ENCODE measurements at places on chromosomes 13 and 19.

DNA sequence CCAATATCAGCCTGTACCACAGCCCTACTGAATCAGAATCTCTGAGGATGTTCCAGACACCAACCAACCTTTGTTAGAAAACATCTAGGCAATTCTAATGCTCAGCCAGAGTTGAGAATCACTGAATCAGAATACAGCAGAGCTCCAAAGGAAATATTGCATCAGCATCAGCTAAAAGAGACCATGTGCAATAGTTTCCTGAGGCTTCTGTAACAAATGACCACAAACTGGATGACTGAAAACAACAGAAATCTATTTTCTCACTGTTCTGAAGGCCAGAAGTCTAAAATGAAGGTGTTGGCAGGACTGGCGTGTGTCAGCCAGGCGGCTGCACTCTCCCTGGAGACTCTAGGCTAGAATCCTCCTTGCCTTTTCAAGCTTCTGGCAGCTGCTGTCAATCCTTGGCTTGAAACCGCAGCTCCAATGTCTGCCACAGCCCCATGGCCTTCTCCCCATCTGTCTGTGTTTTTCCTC lies 1.2 kb upstream of the DCT start:
- no peak for DNase-seq

GRCh38 chr13:72808917-72809500 lies 27.1 kb downstream of the PIBF1 start:
- DNase-seq, result peak; percentile 49

- peak; percentile 70 for DNase-seq
Measured at GRCh38 chr19:38685666-38686529, 38.4 kb downstream of the ACTN4 start.

DNA sequence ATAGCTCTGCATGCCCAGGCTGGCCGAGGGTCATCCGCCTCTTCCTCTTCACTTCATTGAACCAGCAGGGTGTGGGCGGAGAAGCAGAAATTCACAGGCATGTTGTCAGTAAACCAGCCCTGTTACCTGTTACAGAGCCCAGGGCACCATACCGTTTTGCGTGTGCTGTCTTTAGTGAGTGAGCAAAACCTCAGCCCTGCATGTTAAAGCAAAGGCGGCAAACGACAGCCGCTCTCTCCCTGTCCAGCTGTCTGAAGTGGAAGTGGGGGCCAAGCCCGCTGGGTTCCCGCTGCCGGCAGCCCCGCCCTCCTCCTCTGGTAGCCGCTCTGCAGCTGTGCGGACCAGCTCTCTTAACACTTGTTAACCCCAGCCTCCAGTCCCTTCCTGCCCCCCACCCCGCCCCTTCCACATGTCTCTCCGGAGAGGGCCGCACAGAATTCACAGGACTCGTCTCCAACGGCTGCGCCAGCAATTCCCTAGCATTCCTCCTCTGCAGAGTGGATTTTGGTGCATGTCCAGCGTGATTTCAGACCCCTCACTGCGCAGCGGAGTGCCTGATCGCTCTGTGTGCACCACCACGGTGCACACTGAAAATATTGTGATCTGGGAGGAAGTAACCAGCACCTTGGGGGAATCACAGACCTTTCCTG lies 12.7 kb downstream of the KLHL26 start:
- peak; percentile 69 for DNase-seq

DNA sequence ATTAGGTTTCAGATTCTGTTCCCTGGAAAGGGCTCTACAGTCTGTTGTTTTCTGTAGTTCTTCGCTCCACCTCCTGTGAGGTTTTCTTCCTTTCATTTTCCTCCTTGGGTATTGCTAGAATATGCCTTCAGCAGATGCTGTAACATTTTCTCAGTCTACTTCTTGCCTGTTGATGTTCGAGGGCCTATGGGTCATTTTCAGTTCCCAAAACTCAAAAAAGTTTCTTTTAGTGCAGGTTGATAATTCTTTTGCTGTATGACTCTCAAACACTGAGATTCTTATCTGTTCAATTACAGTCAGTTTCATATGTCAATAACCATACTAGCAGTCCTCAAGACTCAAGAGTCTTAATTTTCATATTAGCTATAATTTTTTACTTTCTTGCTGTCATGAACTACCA lies 268.3 kb downstream of the RFC3 start:
- DNase-seq, result no peak

DNA sequence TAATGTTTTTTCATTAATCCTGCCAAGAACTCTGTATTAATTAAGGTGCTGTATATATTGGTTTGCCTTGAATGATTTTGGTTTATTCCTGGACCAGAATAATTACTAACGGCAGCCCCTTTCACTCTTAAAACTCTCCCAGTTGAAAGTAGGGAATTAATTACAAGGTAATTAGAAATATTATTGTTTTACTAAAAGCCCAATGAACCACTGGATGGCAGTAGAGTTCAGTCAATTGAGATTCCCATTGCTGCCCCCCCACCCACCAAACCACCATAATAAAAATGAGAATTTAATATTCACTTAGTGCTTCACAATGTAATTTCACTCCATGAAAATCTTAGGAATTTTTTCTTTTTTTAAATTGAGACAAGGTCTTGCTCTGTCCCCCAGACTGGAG lies 13.7 kb downstream of the WBP4 start:
- peak; percentile 72 for DNase-seq

GRCh38 chr13:94717916-94718315 lies 5.6 kb upstream of the SOX21 start:
- DNase-seq, result no peak

DNA sequence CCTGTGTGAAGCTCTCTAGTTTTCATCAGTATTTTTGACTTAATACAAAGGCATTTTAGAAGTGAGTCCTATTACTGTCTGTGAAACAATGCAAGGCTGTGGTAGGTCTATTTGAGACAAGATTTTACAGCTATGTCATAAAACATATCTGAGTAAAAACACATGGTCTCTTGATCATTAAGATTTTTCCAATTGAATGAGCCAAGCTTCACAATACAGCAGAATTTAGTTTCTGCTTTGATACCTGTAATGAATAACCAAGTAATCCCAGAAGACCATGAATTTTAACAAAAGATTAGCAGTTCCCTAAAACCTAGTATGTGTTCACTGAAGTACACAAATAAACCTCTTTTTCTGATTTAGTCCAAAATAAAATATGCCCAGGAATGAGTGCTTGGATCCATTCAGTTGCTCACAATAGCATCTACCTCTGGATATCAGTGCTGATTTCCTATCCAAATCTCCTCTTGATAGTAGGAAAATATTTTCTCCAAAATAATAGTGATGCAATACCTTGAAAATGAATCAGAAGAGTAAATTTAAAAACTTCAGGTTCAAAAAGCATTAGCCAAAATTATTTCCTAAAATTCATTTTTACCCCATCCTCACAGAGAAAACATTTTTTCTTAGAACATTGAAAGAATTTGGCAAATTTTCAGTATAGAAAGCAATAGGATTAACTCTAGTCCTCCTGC lies 533.5 kb upstream of the SGCG start:
- DNase-seq, result no peak

- DNase-seq, result no peak
Measured at GRCh38 chr13:109783447-109783814, 3.0 kb downstream of the IRS2 start.

- no peak for DNase-seq
Measured at GRCh38 chr13:54841682-54842081, 1813.1 kb downstream of the OLFM4 start.

DNA sequence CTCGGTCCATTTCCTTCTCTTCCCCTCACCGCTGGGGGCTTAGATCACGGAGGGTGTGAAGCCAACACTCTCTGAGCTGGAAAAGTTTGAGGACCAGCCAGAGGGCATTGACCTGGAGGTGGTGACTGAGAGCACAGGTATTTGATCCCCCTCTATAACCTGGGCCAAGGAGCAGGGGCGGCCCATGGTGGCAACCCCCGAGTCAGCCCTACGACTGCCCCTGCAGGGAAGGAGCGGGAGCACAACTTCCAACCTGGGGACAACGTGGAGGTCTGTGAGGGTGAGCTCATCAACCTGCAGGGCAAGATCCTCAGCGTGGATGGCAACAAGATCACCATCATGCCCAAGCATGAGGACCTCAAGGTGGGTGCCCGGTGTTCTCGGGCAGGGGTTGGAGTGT lies 11.6 kb upstream of the TIMM50 start:
- no peak for DNase-seq

DNA sequence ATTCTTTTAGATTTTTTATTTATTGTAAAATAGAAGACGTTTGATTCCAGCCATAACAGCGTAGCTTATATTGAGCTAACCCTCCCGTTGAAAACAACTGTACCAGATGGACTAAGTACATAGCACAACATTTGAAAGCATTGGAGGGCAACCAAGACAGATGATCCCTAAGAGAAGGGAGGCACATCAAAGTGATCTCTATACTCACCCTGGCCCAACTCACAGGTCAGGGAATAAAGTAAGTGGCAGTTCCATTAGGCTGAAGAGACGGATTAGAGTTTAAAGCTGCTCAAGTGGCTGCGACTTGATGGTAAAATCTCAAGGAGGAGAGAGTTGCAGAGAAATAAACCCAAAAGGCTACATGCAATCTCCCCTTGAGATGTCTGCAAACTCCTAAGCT lies 65.1 kb upstream of the ITM2B start:
- no peak for DNase-seq

DNA sequence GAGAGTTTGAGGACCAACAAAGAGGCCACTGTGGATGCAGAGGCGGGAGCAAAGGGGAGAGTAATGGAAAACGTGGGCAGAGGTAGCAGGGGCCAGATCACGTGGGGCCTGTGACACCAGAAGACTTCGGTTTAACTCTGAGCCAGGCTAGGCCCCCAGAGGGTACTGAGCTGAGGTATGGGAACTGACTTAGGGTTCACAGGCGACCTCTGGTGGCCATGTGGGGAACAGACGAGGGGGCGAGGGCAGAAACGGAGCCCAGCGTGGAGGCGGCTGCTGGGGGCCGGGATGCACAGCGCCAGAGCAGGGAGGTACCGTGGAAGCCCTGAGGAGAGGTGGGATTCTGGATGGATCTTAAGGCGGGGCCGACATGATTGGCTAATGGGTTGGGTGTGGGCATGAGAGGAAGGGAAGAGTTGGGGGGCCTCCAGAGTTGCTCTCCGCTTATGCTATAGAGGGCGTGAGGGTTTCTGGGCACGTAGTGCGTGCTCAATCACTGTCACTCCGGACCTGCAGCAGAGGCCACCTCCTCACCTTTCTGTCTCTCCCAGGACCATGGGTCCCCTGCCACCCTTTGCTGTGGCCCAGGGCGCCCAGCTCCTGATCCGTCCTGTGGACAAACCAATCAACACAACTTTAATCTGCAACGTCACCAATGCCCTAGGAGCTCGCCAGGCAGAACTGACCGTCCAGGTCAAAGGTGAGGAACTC lies 13.7 kb downstream of the PVR start:
- peak; percentile 81 for DNase-seq

DNA sequence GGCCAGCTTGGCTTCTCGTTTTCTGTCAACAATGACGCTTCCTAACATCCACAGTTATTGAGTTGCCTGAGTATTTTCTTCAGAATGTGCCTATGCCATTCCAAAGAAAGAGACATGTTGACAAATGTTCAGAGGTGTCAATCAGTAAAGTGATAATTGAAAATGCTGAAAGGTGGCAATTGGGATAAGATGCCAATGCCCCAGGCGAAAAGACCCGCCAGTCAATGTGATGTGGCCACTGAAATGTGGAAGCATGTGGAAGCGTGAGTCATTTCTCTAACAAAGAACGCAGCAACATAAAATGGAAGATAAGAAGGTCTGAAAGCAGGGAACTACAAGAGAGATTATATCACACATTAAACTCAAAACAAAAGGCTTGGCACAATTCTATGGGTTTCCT lies 882.2 kb upstream of the SLC10A2 start:
- DNase-seq, result no peak

DNA sequence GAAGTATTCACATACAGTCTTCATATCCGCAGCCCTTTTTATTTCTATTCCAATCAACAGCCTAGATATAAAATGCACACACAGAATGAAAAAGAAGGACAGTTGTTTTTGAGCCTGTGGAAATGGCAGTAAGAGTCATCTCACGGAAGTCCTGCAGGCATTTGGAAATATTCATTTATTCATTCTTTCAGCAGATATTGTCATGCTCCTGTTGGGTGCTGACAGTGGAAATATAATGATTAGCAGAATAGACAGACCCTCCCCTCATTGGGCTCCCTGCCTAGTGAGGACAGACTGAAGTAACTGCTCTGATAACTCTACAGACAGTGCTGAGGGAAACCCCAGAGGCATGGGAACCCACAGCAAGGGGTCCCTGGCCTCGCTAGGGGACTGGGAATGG lies 392.3 kb downstream of the FOXO1 start:
- DNase-seq, result no peak

DNA sequence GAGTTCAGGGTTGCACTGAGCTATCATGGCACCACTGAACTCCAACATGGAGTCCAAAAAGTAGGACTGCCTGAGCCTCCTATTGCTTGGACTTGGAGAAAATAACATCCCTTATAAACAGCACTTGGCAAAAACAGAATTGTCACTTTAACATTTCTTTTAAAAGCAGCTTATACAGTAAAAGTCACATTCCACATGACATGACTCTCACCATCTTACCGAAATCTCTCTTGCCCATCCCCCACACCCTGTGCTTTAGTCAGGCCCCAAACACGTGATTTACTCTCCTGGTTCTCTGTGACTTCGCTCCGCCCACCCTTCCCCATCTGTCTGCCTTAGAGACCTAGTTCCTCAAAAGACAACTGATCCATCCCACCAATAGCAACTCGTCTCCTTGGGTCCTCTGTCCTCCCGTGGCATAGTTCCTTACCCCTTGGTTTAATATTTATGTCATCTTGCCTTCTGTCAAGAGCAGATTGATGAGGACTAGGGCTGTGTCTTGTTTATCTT lies 4.6 kb downstream of the SAFB start:
- DNase-seq, result peak; percentile 95

DNA sequence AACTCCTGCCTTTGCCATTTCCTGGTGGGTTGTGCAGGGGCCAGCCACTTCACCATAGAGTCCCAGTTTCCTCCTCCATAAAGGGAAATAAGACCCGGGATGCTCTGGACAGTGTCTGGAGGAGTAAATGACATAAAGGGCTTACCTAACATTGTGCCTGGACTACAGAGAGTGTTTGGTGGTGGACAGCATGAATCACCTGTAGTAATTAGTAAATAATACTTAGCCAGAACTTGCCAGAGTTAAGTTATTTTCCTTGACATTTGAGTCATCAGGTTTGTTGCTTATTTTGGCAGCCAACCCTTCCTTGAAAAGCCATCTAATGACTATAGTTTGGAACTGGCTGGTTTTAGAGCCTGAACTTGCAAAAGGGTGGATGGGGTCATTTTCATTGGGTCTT lies 159.2 kb downstream of the SLC7A1 start:
- no peak for DNase-seq

DNA sequence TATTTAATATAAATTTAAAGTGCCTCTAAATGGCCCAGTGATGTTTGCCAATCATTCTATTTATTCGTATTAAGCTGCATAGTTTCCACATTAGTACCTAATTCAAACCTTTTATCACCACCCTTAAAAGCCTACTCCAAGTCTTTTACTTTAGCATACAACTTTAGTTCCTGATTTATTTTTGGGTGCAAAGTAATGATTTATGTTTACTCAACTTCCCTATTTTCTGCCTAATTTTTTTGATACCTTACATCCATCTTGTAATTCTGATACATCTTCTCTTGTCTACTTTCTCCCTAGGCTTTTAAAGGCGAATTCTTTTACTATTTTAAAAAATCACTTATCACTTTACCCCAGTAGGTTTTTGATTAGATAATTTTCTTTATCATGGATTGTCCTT lies 2651.1 kb upstream of the PCDH20 start:
- peak; percentile 58 for DNase-seq

Measured in common myeloid progenitor, CD34-positive (primary cell).